ENCODE measurements at places on chromosomes 4 and X. TPM values are rescaled to one million over a fixed set of nuclear protein-coding genes. Genes with fewer than 3 reads are reported as not detected.

PABPC5 gene
- total RNA-seq = 2.8 TPM

ZNF185 gene
- 6.6 TPM for total RNA-seq

KLKB1 gene
- 0.67 TPM for total RNA-seq

GRCh38 chrX:148380107-148380506, 120.3 kb upstream of the AFF2 start:
- H3K4me3 ChIP-seq = no peak overlapping the region
- DNase-seq = no peak
- H3K4me1 ChIP-seq = no peaks in the 10 kb centered on the region

- peak overlapping the region; percentile 15 for H3K4me3 ChIP-seq
- DNase-seq = no peak
- H3K27ac ChIP-seq = no peak overlapping the region
- H3K36me3 ChIP-seq = no peaks in the 10 kb centered on the region
- H3K27me3 ChIP-seq = peaks cover 30% of the 10 kb centered on the region
Observed at GRCh38 chr4:1763550-1764080, 29.5 kb upstream of the FGFR3 start.

GRCh38 chr4:45442466-45442865, 681.4 kb downstream of the GABRG1 start:
- no peaks in the 10 kb centered on the region for H3K36me3 ChIP-seq
- H3K4me3 ChIP-seq = no peak overlapping the region
- H3K4me1 ChIP-seq = no peaks in the 10 kb centered on the region
- no peak for DNase-seq
- no peaks in the 10 kb centered on the region for H3K27me3 ChIP-seq

DNA sequence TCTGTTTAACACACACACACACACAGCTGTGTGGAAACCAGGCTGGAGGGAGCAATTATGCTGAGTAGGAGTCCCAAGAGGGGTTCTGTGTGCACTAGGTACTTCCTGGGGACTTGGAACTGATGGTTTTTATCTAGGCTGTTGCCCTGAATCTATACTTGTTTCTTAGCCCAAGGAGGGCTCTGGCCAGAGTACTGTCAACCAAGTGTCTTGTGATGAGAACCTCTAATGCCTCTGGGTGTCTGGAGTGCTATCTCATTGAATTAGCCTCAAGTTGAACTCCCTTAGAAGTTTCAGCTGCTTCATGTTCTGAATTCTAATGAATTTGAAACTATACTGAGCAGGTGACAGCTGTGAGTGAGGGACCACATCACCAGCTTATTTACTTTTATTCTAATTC, 16.6 kb downstream of the ARHGAP24 start:
- DNase-seq = no peak

DNA sequence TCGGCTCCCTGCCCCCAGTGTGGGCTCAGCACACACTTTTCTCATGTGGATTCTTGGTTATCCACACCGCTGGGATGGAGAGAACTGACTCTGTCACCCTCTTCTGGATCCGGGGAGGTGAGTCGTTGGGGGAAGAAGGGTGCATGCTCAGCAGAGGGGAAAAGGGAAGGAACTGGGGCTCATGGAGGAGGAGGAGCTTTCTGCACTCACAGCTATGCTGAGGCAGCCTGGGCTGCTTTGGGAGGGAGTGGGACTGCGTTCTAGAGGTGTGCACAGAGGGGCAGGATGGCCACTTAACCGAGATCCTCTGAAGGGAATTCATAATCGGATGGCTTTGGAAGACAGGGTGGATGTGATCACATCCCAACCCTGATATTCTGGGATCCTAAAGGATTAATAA, 51.6 kb downstream of the RTL5 start:
- peaks cover 38% of the 10 kb centered on the region for H3K4me1 ChIP-seq
- no peaks in the 10 kb centered on the region for H3K36me3 ChIP-seq
- peak overlapping the region; percentile 47 for H3K27ac ChIP-seq
- no peak overlapping the region for H3K4me3 ChIP-seq
- no peak for DNase-seq
- H3K27me3 ChIP-seq = no peaks in the 10 kb centered on the region

DNA sequence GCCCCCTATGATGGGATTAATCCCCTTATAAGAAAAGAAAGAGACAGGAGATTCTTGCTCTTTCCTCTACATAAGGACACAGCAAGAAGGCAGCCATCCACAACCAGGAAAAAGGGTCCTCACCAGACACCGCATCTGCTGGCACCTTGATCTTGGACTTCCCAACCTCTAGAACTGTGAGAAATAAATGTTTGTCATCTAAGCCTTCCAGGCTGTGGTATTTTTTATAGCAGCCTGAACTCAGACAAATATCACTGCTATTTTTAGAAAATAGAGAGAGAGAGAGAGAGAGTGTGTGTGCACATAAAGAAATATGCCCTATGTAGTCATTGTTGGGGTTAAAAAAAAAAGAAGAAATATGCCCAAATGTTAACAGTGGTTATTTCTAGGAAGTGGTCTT, 104.2 kb downstream of the PAPSS1 start:
- no peaks in the 10 kb centered on the region for H3K27me3 ChIP-seq
- H3K4me1 ChIP-seq = peaks cover 6% of the 10 kb centered on the region
- no peak overlapping the region for H3K4me3 ChIP-seq

Measured in spleen (tissue), 13 donors.